ENCODE measurements at places on chromosomes 11 and 22.

- DNase-seq = no peak
Measured at GRCh38 chr11:122782222-122782621, 56.1 kb upstream of the CRTAM start.

GRCh38 chr22:36452250-36452977, 29.0 kb downstream of the TXN2 start:
- no peak for DNase-seq

DNA sequence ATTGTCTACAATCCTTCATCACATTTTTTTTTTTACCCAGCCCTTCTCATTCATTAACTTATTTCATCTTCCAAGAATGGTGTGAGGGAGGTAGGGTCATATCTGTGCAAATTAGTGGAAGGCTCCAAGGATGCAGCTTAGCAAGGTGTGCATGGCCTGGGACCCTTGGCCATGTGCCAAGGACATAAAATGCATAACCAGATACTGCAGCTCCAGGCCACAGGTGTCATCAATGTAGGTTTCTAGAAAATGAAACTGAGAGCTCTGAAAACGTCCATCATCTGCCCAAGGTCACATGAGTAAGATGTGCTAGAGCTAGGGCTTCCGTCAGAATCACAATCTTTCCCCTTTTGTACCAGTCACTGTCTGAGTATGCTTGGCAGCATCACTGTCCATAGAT, 29.8 kb downstream of the ANKK1 start:
- no peak for DNase-seq

GRCh38 chr11:105361651-105362050, 222.1 kb upstream of the CARD18 start:
- no peak for DNase-seq

- DNase-seq = no peak
Measured at GRCh38 chr11:130278151-130278550, 36.6 kb downstream of the ZBTB44 start.
